ENCODE measurements at places on chromosomes 3 and 15. TPM values are rescaled to one million over a fixed set of nuclear protein-coding genes. Genes with fewer than 3 reads are reported as not detected.

TGM5 gene
- 0.14 TPM for total RNA-seq

KCNAB1 gene
- total RNA-seq: 0.26 TPM

SPSB4 gene
- total RNA-seq: 2.9 TPM

GP5 gene
- 0.02 TPM for total RNA-seq

Measured in A172 (cell line).